Gastrocnemius medialis (tissue), 4 donors: ENCODE measurements at places on chromosomes 2 and 18. TPM values are rescaled to one million over a fixed set of nuclear protein-coding genes. Genes with fewer than 3 reads are reported as not detected.

- DNase-seq, result peak; percentile 93
Measured at GRCh38 chr2:217836901-217837491, 165.8 kb downstream of the TNS1 start.

DNA sequence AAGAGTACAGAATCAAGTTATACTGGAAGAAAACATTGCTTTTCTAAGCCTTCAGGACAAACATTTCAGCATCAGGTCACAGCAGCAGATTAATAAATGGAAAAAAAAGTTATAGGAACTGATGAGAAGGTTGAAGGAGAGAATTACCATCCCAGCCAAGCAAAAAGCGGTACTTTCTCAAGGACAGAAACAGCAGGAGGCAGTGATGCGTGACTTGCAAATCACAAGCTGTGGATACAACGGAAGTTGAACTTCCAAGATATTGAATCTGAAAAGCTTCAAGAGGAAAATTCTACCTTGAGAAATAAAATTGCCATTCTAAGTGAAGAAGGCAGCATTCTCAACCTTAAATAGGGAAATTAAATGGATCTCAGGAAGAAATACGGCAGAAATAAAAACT is 18.5 kb upstream of the SERPINB12 start:
- no peak for DNase-seq

DNA sequence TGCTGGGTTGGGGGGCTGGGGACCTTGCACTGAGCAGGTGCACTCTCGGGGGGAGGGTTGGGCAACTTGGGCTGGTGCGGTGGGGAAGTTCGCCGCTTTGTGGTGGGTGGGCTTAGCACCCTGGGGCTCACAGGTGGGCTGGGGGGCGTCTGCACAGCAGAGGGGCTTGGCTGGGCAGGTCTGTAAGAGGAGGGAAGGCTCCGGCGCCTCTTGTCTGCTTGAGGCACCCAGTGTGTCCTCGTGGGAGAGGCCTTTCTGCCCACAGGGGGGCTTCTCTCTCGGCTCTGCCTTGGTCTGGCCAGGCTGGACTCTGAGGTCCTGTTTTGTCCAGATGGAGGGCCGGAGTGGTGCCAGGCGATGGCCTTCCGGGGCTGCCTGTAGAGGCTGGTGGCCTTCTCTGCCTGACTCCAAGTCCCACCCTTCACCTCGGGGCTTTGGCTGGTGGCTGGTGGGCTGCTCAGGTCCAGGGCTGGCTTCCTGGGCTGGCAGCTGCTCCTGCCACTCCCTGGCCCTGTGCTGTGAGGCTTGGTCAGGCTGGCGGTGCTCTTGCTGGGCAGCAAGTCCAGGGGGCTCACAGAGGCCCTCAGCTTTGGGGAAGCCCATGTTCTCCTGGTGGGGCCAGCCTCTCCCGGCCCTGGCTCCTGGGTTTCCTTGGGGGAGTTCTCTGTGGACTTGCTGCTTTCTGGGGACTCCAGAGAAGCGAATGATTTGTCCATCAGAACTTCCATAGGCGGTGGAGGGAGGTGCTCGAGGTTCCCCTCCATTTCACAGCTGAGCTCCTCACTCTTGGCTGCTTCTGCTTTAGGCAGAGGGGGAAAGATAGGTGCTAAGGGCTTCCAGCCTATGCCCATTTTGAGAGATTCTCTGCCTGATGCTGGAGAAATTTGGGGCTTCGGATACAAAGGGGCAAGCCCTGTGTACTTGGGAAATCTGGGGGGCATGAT is 3.0 kb downstream of the PCARE start:
- no peak for DNase-seq

GRCh38 chr2:9972621-9973479 is 21.4 kb downstream of the GRHL1 start:
- DNase-seq, result no peak

DNA sequence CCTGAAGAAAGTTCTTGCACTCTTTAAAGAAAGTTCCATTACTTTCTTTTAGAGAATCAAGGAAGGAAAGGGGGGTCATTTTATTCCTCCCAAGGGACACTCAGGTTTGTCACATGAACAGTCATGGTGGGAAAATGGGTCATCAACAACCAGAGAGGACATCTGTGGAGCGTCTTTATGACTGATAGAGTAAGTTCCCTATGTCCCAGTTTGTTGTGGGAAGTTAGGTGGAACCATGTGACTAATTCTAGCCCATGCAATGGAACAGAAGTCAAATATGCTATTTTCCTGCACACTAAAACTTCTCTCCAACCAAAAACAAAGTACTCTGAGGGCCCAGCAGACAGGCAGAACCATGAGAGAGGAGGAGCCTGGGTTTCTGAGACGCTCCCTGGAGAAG is 165.6 kb upstream of the SERTAD2 start:
- no peak for DNase-seq

DNA sequence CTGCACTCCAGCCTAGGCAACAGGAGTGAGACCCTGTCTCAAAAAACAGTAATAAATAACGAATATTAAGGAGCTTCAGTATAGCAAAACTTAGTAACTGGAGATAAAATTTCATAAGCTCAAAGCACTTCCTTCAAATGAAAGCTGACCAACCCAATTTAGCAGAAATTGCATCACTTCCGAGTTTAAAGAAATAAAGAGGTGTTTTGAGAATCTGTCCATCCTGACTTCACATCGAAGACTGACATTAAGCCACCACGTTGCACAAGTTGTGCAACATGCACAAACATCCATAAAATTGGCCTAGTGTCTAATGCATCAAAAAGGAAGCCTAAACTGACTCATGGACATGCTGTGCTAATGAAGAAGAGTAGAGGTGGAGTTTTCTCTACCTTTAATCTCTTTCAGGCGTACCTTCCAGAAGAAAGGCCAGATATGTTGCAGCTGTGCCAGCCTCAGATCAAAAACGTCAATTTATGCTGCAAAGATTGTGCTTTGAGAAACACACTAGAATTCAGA is 7.7 kb upstream of the DSG3 start:
- DNase-seq, result no peak

GRCh38 chr18:47204908-47205522 is 28.9 kb upstream of the IER3IP1 start:
- DNase-seq, result no peak

Gene CDK15
- total RNA-seq, result not detected

Gene EFHD1
- 13.4 TPM for total RNA-seq

Gene MARCO
- 0.66 TPM for total RNA-seq

Gene IHH
- not detected for total RNA-seq

Gene SGPP2
- total RNA-seq, result not detected

Gene CEBPZOS
- 27.2 TPM for total RNA-seq

Gene TSHZ1
- total RNA-seq, result 5.9 TPM

Gene CFAP65
- total RNA-seq, result not detected
